B cell (primary cell): ENCODE measurements at places on chromosomes 2 and 18. TPM values are rescaled to one million over a fixed set of nuclear protein-coding genes. Genes with fewer than 3 reads are reported as not detected.

DNA sequence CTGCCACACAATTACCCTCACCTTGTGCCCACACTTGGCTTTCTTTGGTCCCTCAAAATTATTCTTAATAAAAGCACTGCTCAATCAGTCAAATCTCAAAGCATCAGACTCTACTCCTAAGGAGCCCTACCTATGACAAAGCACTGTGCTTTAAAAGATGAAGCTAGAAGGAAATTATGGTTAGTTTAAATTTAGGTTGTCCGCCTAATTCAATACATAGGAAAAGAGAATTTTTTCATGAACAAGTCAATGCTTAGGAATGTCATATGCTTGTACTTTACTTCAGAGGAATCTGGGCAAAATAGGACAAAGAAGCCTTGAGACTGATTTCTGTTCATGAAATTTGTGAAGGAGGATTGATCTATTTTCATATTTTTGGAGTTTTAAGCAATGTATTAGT, 726.4 kb upstream of the CDH2 start:
- no peak overlapping the region for H3K27ac ChIP-seq
- no peak overlapping the region for H3K4me3 ChIP-seq
- H3K4me1 ChIP-seq, result no peaks in the 10 kb centered on the region
- no peaks in the 10 kb centered on the region for H3K36me3 ChIP-seq
- DNase-seq, result no peak
- H3K27me3 ChIP-seq, result no peaks in the 10 kb centered on the region

- H3K4me3 ChIP-seq, result no peak overlapping the region
- peak overlapping the region; percentile 45 for H3K27ac ChIP-seq
- H3K4me1 ChIP-seq, result peaks cover 42% of the 10 kb centered on the region
- H3K36me3 ChIP-seq, result peaks cover 21% of the 10 kb centered on the region
Observed at GRCh38 chr2:97907369-97908100, 88.2 kb downstream of the TMEM131 start.

FBXO36 gene
- 0.42 and 0.49 TPM in 2 replicates for polyA plus RNA-seq

GATA6 gene
- not detected in 2 replicates for polyA plus RNA-seq

DNA sequence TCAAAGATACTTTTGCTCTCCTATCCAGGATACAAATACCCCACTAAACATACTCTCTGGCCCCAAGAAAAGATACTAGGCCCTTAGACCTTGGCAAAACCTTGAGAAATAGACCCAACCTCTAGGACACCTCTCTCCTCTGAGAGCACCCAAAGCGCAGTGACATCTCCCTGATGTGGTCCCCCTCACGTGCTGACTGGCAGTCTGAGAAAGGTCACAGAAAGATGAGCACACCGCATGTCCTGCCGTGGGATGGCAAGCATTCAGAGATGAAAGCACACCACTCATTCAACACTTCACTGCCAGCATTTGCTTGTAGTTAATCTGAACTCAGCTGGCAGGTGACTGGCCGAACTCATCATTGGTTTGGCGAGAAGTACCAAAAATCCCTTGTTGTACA, 6.1 kb upstream of the TBC1D8 start:
- no peak for DNase-seq
- H3K4me3 ChIP-seq, result no peak overlapping the region
- H3K36me3 ChIP-seq, result no peaks in the 10 kb centered on the region
- peaks cover 5% of the 10 kb centered on the region for H3K4me1 ChIP-seq
- H3K27ac ChIP-seq, result no peak overlapping the region
